ENCODE measurements at places on chromosomes 11 and 22. TPM values are rescaled to one million over a fixed set of nuclear protein-coding genes. Genes with fewer than 3 reads are reported as not detected.

AAMDC gene
- total RNA-seq = 32.2 TPM

GDPD4 gene
- total RNA-seq = not detected

TCN1 gene
- not detected for total RNA-seq

KRTAP5-11 gene
- total RNA-seq = not detected

SYNGR1 gene
- total RNA-seq = 7.2 TPM

RIBC2 gene
- total RNA-seq = 0.46 TPM

CCDC34 gene
- 5.1 TPM for total RNA-seq

CASP4 gene
- 111 TPM for total RNA-seq

RELT gene
- 5.1 TPM for total RNA-seq

NXPE1 gene
- not detected for total RNA-seq

CALCA gene
- total RNA-seq = not detected

PLAAT5 gene
- not detected for total RNA-seq

NDUFS8 gene
- total RNA-seq = 81.6 TPM

UPK3A gene
- total RNA-seq = not detected

CEND1 gene
- total RNA-seq = 0.56 TPM

C22orf31 gene
- not detected for total RNA-seq

NRXN2 gene
- 8.0 TPM for total RNA-seq

NCF4 gene
- total RNA-seq = not detected

ARHGAP42 gene
- 16.4 TPM for total RNA-seq

TBX10 gene
- not detected for total RNA-seq

NXF1 gene
- total RNA-seq = 39.4 TPM

FADS2 gene
- 215 TPM for total RNA-seq

MPEG1 gene
- total RNA-seq = not detected

TEX54 gene
- total RNA-seq = not detected

LUZP2 gene
- 0.07 TPM for total RNA-seq

All from smooth muscle cell of the pulmonary artery (primary cell).